ENCODE measurements at places on chromosomes 5 and 9. TPM values are rescaled to one million over a fixed set of nuclear protein-coding genes. Genes with fewer than 3 reads are reported as not detected.

The LRRC70 gene
- 0.27 TPM for total RNA-seq

The FRRS1L gene
- total RNA-seq: not detected

The FBP2 gene
- total RNA-seq: not detected

The AMBP gene
- 0.30 TPM for total RNA-seq

The HAVCR1 gene
- total RNA-seq: not detected

DNA sequence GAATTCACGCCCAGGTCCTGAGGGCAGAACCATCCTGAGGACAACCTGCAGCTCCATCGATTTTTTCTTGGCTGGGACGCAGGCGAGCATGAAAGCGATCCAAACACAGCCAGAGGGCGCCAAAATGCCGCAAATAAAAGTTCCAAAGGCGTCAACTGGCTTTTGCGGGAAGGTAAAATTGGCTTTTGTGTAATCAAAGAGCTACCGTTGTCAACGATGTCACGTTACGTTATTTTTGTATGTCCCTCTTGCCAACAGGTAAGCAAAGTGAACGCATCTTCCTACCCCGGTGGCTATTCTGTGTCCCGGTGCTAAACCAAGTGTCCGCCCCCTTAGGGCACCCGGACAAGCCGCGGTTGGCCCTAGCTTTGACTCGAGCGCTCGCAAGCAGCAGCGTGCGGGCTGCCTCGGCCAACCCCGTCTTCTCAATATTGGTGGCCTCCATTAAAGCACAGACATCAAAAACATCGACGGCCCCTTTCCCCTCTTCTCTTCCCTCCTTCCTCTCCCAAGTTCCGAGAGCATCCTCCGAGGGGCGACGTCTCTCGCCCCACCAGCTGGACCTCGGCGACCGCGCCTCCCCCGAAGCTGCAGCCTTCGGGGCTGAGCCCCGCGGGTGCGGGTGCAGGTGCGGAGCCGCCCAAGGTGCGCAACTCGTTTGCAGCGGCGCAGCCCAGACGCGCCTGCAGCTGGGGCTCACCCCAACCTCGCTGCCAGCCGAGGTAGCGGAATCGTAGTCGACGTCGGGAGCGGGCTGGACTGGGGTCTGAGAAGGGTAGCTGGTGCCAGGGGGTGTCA lies 1.1 kb upstream of the BASP1 start:
- peak; percentile 84 for DNase-seq

DNA sequence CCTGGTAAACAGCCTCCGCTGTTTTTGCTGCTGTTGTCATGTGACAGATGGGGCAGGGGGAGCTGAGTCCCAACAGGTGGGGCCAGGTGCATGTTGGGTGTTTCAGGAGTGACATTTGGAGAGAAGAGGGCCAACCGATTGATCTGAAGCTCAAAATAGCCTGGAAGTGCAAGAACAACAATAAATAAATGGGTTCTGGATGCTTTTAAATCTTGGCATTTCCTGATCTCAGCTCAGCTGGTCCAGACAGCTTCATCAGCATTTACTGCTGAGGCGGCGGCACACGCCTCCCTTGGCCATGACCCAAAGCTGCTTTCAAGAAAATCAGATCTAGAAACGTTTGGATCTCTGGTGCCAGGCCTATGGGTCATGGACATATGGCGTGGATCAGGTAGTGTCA lies 70.5 kb downstream of the PPARGC1B start:
- no peak for DNase-seq

GRCh38 chr5:39109606-39110005 lies 35.4 kb upstream of the RICTOR start:
- no peak for DNase-seq

DNA sequence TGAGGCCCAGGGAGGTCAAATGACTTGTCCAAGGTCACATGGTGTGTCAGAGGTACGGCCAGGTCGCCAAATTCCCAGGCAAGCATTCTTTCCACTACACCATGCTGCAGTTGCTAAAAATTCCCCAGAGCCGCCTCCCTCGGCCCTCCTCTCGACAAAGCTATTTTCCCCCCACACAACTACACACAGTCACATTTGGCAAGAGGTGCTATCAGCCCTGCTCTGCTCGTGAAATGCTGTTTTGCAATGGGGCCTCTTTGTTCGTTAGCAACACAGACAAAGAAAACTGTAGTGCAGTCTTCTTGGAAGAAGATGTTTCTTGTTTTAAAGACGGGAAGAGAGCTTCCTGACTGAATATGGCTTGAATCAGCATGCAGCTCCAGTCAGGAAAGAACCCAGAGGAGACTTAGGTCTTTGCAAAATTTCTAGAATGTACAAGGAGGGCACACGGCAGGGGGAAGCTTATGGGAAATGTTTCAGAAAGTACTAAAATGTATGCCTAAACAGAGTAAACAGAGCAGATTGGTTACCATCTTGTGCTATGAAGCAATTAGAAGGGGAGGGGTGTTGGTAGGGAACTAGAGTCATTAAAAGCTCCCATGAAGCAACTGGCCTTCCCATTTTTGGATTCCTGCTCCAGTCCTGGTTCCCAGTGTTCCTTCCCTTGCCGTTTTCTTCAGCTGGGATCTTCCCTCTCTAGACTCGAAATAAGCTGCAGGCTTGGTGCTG lies 14.2 kb downstream of the SLIT3 start:
- DNase-seq: no peak

- DNase-seq: peak; percentile 11
Measured at GRCh38 chr9:84266087-84266561, 74.4 kb downstream of the SLC28A3 start.

- no peak for DNase-seq
Measured at GRCh38 chr9:100674419-100675122, 96.7 kb downstream of the CAVIN4 start.

GRCh38 chr5:14685757-14686156 lies 21.2 kb downstream of the OTULIN start:
- DNase-seq: peak; percentile 72

DNA sequence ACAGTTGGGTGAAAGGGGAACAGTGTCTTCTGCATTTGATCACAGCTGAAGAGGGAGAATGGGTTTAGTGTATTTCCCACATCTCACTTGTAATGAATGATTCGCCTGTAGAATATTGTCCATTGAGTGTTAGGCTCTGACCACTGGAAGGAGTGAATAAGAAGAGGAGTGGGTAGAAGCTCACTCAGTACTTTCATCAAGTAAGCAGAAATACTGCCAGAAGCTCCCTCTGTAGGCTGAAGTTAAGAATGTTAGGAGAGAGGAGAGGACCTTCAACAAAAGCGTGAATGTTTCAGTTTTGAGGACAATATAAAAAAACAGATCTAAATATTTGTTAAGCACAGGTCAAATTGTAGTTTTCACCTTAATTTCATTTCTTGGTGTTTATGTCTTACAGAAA lies 27.5 kb downstream of the FSD1L start:
- DNase-seq: peak; percentile 34

- no peak for DNase-seq
Measured at GRCh38 chr5:37886242-37886905, 46.5 kb upstream of the GDNF start.
